ENCODE measurements at places on chromosomes 5 and 9. TPM values are rescaled to one million over a fixed set of nuclear protein-coding genes. Genes with fewer than 3 reads are reported as not detected.

The CORO2A gene
- total RNA-seq: 5.7 TPM

The HNRNPK gene
- 569 TPM for total RNA-seq

The PIP5KL1 gene
- 0.87 TPM for total RNA-seq

The SPINK7 gene
- not detected for total RNA-seq

The FLT4 gene
- total RNA-seq: 0.29 TPM

The SLC25A48 gene
- not detected for total RNA-seq

The SEMA4D gene
- total RNA-seq: 12.3 TPM

DNA sequence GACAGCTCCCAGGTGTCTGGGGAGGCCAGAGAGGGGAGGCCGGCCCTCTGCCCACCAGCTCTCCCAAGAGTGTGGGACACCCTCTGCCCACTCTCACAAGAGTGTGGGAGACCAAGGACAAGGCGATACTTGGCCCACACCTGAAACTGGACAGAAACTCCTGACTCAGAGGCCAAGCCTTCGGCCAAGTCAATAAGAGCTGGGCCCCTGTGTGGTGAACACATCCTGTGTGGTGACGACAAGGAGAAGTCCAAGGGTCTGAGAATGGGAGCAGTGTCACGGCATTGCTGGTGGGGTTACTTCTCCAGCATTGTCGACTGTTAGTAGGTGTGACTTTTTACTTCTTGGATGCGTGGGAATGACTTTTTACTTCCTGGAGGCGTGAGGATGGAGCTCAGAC is 14.6 kb upstream of the F2RL1 start:
- DNase-seq: no peak

- DNase-seq: no peak
Measured at GRCh38 chr5:34487956-34488355, 168.2 kb upstream of the RAI14 start.

GRCh38 chr5:75091597-75091996 is 39.2 kb upstream of the GCNT4 start:
- DNase-seq: no peak

DNA sequence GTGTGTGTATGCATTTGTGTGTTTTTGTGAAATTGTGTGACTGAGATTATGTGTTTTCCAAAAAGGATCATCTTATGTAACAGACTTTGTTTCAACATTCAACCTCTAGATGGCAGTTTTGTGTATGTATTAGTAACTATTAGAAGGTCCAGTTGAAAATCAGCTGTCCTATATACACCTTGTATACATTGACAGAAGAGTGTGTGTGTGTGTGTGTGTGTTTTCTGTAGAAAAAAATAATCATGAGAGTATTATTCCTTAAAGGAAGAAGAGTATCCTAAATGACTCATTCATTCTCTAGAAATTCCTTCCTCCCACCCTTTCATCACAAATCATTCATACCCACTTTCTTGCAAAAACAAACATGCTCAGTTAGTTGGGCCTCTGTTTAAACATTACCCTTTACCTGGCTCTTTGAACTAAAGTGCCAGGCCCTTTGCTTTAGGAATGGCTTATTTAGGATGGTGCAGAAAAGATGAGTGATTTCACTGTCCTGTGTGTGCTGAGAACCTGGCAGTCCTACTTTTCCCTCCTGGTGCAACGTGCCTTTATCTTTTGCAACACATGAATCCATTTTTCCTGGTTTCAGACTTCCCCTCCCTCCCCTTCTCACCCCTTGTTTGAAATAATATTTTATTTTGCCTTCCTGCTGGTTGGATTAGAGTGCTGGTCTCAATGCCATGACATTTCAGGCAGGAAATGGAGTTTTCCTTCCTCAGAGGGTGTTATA is 152.2 kb downstream of the ARHGAP26 start:
- DNase-seq: no peak

GRCh38 chr5:118988866-118989180 is 476 bp upstream of the DTWD2 start:
- DNase-seq: no peak

DNA sequence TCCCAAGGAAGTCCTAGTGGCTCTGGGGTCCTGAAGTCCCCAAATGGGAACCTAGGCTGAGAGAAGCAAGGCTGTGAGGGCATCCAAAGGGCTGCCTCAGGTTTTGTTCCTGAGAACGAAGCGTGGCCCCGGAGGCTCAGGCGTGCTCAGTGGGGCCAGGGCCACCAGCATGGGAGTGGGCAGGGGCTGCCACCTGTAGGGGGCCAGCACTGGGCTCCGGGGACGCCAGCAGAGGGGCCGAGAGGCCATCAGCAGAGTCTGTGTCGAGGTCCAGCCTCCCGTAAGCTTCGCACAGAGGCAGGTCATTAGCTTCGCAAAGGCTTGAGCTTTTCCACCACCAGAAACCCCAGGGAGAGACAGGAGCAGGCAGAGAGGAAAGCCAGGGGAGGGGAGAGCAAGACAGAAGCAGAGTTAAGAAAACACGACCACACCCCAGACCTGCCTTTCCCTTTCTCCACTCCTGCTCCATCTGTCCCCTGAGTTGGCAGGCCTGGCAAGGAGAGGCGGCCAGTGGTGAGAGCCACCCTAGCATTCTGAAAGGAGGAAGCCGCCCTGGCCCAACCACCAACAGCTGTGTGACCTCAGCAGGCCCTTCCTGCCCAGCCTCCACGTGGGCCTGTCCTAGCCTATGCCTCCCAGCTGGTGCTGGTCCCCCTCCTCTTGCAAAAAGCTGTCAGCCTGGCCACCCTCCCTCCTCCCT is 5.5 kb upstream of the SURF6 start:
- no peak for DNase-seq

DNA sequence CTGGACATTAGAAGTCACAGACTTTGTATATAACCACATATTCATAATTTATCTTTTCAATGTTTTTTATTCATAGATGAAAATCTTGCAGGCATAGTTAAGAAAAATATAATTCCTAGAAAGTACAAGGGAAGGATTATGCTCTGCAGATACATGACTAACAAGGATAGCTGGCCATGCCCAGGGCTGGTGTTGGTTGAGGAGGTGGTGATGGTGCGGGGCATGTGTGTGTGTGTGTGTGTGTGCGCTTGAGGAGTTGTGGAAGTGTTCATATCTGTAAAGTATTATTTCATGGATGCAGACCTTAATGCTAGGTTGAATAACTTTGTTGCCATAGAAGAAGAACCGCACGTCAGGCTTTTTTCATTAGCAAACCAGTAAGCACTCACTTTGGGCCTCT is 1.3 kb downstream of the S1PR3 start:
- no peak for DNase-seq

All from epithelial cell of proximal tubule (primary cell).